Stimulated activated CD4-positive, alpha-beta T cell treated with anti-CD3 and anti-CD28 coated beads, TNF-alpha, amount 100 ng/mL, for 1 hour (primary cell): ENCODE measurements at places on chromosomes 11 and 22.

GRCh38 chr11:79461144-79461543 lies 20.3 kb upstream of the TENM4 start:
- no peak for DNase-seq

GRCh38 chr11:118892514-118892913 lies 8.8 kb downstream of the CXCR5 start:
- peak; percentile 44 for DNase-seq

DNA sequence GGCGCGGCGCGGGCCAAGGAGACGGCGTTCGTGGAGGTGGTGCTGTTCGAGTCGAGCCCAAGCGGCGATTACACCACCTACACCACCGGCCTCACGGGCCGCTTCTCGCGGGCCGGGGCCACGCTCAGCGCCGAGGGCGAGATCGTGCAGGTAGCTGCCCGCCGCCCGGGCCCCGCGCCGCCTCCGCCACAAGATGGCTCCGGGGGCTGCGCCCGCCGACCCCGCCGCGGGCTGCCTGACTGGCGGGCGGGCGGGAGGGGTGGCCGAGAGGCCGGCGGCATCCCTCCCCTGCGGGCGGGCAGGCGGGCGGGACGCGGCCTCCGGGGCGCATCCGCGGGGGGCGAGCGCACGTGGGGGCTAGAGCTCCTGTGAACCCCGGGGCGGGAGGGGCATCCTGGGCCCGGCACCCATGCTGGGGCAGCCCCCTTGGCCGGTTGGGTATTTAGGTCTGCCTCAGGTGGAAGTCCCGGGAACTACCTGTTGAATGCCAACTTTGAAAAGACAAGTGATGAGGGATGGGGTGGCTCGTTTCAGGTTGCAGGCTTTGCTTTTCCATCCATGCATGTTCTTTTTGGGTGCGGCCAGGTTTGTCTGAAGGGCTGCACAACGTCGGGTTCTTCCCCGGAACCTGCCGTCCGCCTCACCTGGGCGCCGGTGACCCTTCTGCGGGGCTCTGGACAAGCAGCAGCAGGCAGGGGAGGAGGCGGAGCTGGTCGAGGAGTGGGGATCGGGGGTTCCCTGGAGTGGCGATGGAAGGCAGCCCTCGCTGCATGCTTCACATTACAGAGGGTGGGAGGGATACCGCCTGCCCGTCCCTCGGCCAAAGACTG lies 760 bp downstream of the ZNRF3 start:
- peak; percentile 24 for DNase-seq

- no peak for DNase-seq
Measured at GRCh38 chr22:47245786-47246185, 483.3 kb downstream of the TBC1D22A start.

DNA sequence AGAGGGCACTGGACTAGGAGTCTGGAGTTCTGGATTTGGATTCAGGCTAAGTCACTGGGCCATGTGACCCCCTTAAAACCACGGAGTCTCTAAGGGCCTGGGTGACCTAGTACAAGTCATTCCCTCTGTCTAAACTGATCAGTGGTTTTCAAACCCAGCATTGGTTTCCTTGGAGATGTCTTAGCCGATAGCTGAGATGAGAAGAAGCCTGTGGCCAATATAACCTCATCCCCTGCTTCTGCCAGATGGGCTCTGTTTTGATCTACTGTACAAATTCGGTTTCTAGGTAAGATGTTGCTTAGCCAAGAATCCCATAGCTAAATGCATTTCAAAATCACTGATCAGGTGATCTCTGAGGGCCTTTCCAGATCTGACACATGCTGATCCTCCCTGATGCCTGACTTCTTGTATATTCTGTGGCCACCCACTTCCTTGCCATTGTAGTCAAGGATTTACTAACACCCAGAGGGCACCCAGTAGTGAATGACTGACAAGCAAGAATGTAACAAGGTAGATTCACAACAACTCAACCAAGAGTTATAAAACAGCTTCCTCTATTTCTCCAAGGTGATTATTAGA lies 53.1 kb downstream of the GALNT18 start:
- no peak for DNase-seq

DNA sequence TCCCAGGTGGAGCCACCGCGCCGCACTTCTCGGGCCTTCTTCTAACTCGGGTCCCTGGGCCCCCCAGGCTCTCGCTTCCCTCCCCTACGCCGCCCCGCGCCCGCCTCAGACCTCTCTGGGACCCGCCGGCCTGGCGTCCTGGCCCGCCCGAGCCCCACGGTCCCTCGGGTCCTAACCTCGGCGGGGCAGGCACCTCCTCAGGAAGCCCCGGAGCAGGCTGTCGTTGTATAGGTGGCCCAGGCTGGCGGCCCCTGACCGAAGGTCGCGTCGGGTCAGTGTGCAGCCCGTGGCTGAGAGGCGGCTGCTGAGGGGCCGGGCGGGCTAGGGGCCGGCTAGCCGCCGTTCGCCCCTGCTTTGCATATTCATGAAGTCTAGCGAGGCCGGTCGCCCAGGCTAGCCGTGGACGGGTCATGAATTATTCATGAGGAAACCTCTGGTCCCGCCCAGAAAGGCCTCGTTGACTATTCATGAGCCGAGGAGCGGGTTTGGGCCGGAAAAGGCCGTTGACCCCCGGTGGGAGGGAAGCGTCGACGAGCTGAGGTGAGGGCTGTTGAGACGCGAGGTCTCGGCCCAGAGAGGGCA lies at the start of gene HORMAD2:
Gene HORMAD2 (plus strand): TSS at position 513 of the 582 bp plus-strand sequence. CDS start 13,489 bp downstream, outside the sequence.
- DNase-seq, result no peak

DNA sequence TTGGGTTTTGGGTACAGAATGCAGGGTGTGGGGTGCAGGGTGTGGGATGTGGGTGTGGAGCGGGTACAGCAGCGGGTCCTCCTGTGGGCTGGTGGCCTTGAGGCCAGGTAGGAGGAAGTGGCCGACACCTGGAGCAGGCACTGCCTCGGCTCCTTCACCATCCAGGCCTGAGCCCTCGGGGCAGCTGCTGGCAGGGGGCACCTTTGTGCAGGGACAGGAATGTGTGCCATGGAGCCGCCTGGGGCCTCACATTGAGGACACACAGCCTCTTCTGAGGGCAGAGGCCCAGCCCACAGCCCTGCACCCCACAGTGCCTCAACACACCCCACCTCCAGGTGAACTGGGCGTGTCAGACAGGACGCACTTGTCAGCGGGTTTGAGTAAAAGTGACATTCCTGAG lies 984.0 kb downstream of the BRD1 start:
- no peak for DNase-seq

GRCh38 chr22:44331881-44332714 lies 19.3 kb upstream of the SHISAL1 start:
- DNase-seq, result no peak

GRCh38 chr22:46796566-46797195 lies 34.2 kb downstream of the TBC1D22A start:
- no peak for DNase-seq

- DNase-seq, result no peak
Measured at GRCh38 chr11:95977534-95978174, 53.7 kb upstream of the MTMR2 start.

- no peak for DNase-seq
Measured at GRCh38 chr11:36460220-36460619, 49.9 kb downstream of the TRAF6 start.

DNA sequence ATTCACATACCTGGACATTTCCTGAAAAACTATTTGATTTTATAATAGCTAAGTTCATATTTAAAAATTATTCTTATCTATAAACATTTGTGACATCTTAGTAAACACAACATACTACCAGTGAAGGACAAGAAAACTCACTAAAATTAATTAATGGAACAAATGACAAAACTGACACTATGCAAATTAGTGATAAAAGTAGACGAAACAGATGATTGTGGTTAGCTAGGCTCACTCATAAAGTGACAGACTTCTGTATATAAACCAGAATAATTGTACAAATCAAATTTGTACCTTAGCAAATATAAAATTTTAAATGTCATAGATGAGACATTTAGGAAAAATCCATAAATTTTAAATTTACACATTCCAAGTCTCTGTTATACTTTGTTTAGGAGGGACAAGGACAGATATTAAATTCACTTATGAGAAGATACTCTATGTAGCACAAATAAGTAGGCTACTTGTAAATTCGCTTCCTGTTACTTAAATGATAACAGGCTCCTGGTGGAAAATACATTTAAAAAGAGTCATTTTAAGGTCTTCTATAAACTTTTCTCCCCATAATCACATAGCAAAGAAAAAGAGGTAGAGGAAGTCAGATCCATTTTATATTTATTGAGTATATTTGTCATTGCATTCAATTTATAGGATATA lies 81.2 kb downstream of the KIF18A start:
- DNase-seq, result no peak

GRCh38 chr11:132037956-132038355 lies 667.5 kb downstream of the NTM start:
- no peak for DNase-seq

DNA sequence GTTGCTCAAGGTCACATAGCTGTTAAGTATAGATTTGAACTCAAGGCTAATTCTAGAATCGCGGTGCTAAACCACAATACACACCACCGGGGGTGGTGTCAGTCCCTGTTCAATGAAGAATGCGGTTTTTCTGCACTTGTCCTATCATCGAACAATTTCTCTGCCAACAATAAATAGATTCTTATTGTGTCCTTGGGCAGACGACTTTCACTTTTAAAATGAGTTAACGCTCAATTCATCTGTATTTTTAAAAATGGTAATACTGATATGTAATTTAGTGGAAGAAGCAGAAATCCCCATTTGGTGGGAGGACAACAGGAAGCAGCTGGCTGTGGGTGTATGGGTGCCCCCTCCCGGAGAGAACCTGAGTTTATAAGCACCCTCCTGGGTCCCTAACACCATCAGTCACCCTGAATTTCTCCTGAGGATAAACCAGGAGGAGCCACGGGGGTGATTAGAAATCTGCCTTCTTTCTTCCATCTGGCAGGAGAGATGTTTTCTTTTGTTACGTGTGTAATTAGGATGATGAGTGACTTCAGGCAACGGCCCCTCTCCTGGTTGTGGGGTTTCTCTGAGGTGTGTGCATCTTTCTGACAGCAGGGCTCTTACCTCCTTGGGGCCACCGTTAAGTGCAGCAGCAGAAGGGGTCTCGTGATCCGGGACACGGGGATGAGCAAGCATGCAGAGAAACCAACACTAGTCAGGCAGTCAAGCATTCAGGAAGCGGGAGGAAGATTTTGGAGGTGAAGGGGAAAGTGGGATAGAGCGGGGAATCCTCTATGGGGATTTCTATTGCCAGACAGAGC lies 87.7 kb downstream of the GRAMD1B start:
- DNase-seq, result no peak

GRCh38 chr11:120632579-120632978 lies 121.0 kb downstream of the GRIK4 start:
- no peak for DNase-seq

DNA sequence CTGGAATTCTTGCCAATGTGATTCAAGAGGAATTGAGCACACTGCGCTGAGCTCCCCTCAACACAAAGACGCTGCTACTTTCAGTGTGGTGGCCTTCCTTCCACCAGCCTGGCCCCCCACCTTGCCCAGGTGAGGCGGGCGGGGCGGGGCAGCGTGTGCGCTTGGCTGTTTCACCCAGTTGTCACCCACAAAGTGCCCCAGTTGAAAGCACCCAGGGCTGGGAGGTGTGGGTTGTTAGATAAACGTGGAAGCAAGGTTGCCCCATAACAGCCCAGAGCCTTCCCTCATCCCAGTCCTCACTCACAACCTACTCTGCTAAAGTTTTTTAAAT lies 43.1 kb downstream of the CACNG2 start:
- DNase-seq, result no peak
